B cell (primary cell): ENCODE measurements at places on chromosomes 11 and 22. TPM values are rescaled to one million over a fixed set of nuclear protein-coding genes. Genes with fewer than 3 reads are reported as not detected.

GRCh38 chr11:18774801-18775200 lies 16.8 kb downstream of the PTPN5 start:
- DNase-seq = no peak

GRCh38 chr11:72838691-72839305 lies 24.6 kb downstream of the ATG16L2 start:
- DNase-seq = no peak

- no peak for DNase-seq
Observed at GRCh38 chr22:24105631-24106030, 75.7 kb upstream of the SUSD2 start.

The MPPED1 gene
- not detected in 2 replicates for total RNA-seq

GRCh38 chr11:120027546-120028180 lies 110.2 kb downstream of the TRIM29 start:
- DNase-seq = no peak

GRCh38 chr11:31421820-31422219 lies 52.2 kb downstream of the DNAJC24 start:
- DNase-seq = no peak

DNA sequence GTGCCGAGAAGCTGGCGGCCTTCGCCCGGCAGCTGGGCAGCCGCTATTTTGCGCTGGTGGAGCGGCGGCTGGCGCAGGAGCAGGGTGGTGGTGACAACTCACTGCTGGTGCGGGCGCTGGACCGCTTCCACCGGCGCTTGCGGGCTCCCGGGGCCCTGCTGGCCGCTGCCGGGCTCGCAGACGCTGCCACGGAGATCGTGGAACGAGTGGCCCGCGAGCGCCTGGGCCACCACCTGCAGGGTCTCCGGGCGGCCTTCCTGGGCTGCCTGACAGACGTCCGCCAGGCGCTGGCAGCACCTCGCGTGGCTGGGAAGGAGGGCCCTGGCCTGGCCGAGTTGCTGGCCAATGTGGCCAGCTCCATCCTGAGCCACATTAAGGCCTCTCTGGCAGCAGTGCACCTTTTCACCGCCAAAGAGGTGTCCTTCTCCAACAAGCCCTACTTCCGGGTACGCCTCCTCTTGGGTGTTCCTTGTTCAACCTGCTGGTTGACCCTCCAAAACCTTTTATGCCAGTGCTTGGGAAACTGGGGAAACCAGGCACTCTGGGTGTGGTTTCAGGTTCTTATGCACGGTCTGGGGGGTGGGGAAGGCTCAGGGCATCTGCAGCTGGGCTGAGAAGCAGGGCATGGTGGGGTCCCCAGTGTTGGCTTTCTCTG lies 3.1 kb upstream of the TM7SF2 start:
- no peak for DNase-seq

- no peak for DNase-seq
Observed at GRCh38 chr11:5285703-5286340, 15.9 kb downstream of the OR51B4 start.

The TCN1 gene
- not detected in 2 replicates for total RNA-seq

DNA sequence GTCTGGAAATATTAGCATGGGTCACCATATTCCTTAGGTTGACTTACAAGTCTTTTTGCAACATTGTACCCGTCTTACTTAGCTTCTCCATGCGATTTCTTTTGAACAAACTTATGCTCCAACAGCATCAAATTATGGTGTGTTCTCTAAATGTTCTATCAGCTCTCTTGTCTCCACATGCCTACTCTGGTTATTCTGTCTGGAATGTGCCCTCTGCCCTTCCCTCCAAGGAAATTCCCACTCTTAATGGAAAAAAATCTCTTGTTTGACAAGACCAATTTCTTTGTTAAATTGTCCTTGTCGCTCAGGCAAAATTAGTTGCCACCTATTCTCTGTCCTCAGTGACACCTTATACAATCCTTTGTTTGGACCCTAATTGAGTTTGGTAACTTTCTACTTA lies 522.8 kb upstream of the LUZP2 start:
- DNase-seq = no peak

The SPI1 gene
- 98.3 and 98.8 TPM in 2 replicates for total RNA-seq

- DNase-seq = no peak
Observed at GRCh38 chr11:19164230-19164855, 37.4 kb downstream of the CSRP3 start.

GRCh38 chr11:117584056-117584830 lies 212.8 kb downstream of the DSCAML1 start:
- no peak for DNase-seq

GRCh38 chr11:8693010-8693551 lies 10.5 kb downstream of the RPL27A start:
- no peak for DNase-seq

The WT1 gene
- total RNA-seq = not detected in 2 replicates

The PTGDR2 gene
- total RNA-seq = 0.27 TPM in 1 of 2 replicates, not detected in the other

- no peak for DNase-seq
Observed at GRCh38 chr22:49272546-49273125, 555.0 kb downstream of the BRD1 start.

The MRGPRE gene
- total RNA-seq = not detected in 2 replicates

The MS4A4E gene
- 0.42 TPM in 1 of 2 replicates, not detected in the other for total RNA-seq

GRCh38 chr22:28466399-28466798 lies 213.2 kb downstream of the TTC28 start:
- DNase-seq = no peak

- no peak for DNase-seq
Observed at GRCh38 chr22:39847477-39847876, 46.1 kb downstream of the ENTHD1 start.
